ENCODE measurements at places on chromosomes 7 and 10.

- no peak for DNase-seq
Observed at GRCh38 chr7:72435925-72436480, 23.9 kb upstream of the CALN1 start.

DNA sequence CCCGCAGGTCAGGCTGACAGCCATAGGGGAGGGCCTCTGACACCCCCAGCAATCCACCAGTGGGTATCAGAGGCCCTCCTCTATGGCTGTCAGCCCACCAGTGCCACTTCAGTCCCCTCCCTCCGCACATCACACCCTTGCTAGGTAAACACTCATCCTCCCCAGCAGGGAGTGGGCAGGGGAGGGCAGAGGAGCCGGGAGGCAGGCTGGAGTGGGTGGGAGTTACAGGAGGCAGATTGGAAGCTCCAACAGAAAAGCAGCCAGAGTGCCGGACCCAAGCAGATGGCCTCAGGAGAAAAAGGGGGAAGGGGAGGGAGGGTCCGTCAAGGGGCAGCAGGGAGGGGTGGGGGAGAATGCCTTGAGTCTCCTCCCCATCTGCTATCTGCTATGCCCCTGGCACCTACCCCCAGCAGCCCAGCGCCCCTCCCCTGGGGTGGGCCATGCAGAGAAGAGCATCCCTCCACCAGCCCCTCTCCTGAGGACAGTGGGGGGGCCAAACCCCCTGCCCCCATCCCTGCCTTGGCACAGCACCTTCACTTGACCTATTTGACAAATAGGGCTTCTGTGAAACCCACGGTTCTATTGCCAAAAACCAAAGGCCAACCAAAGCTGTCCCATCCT is 2.4 kb downstream of the RASGEF1A start:
- DNase-seq, result no peak

GRCh38 chr10:8056871-8057331 is 2.4 kb downstream of the GATA3 start:
- DNase-seq, result no peak

- no peak for DNase-seq
Observed at GRCh38 chr10:22690158-22690557, 24.2 kb downstream of the PIP4K2A start.

- no peak for DNase-seq
Observed at GRCh38 chr10:74282848-74283210, 131.8 kb downstream of the ADK start.

- peak; percentile 25 for DNase-seq
Observed at GRCh38 chr7:23570592-23571200, 26.5 kb upstream of the CCDC126 start.

DNA sequence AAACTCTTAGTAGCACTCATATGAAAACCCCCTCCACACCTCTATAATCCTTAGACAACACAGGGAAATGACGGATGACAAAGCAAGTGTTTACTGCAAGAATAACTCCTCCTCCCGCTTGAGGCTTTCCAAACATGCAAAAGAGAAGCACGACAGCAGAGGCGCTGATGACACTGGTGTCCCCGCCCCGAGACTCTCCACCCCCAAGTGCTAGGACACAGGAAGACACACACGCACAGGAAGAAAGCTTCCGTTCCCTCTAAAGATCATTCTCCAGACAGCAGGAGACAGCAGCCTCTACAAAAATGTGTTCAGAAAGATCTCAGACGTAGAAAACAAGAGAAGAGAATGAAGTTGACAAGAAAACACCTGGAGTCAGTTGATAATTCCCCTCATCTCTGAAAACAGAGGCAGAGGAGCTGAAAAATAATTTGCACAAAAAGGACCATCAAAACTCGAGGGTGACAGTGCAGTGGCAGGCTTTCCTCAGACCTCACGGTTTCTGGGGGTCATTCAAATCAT is 90.2 kb downstream of the DLG5 start:
- no peak for DNase-seq

- DNase-seq, result no peak
Observed at GRCh38 chr7:41027428-41028115, 675.3 kb downstream of the INHBA start.

GRCh38 chr10:128908099-128908498 is 558.9 kb upstream of the MGMT start:
- no peak for DNase-seq

GRCh38 chr10:99869581-99870122 is 87.2 kb downstream of the ABCC2 start:
- DNase-seq, result no peak

- DNase-seq, result no peak
Observed at GRCh38 chr10:101094121-101094879, 32.5 kb downstream of the KAZALD1 start.

GRCh38 chr10:8331896-8332729 is 277.6 kb downstream of the GATA3 start:
- no peak for DNase-seq

DNA sequence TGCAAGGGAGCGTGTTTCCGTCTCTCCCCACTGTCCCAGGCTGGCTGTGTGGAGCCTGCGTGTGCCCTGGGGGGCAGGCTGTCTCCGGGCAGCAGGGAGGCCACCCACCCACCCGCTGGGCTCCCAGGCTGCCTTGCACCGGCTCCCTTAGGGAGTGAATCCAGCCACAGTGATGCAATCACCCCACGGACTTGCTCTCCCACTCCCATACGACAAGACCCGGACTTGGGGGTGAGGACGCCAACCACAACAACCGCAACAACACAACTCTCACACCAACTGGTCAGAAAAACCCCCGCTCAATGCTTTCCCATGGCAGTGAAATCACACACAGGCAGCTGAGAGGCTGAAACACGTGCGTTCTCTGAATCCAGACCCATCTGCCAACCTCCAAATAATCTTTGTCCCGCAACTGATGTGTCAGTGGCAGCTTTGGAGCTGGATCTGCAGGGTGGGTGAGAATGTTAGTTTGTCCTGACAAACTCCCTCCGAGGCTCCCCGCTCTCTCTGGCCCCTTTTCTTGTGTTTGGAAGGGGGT is 62.7 kb upstream of the DDC start:
- no peak for DNase-seq

- no peak for DNase-seq
Observed at GRCh38 chr7:109498131-109498530, 928.5 kb downstream of the DNAJB9 start.

DNA sequence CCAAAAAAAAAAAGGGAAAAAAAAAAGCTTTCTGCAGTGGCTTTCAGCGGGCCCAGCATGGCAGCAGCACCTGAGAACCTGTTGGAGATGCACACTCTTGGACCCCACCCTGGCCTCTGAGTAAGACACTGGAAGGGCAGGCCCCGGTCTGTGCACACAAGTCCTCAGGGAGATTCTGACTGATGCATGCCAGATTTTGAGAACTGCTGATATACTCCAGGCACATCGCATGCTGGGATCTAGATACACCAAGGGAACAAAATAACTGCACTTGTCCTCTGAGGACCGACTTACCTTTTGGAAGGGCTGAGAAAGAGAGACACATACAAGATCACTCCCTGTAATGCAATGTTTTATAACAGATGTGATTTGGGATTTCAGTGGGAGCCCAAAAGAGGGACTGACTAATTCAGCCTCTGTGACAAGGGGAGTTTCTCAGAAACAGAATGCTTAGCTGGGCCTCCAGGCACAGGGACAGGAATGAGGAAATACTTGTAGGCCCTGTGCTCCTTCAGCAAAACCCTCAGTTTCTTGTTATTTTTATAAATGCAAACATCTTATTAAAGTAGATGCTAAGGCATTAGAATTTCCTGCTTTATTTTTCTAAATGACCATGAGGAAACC is 8.2 kb downstream of the EGFR start:
- DNase-seq, result no peak

GRCh38 chr7:10577866-10578374 is 395.8 kb upstream of the PHF14 start:
- DNase-seq, result no peak

- peak; percentile 79 for DNase-seq
Observed at GRCh38 chr7:148962823-148963582, 65.3 kb downstream of the PDIA4 start.

GRCh38 chr7:25208525-25209221 is 19.6 kb downstream of the NPVF start:
- DNase-seq, result no peak

DNA sequence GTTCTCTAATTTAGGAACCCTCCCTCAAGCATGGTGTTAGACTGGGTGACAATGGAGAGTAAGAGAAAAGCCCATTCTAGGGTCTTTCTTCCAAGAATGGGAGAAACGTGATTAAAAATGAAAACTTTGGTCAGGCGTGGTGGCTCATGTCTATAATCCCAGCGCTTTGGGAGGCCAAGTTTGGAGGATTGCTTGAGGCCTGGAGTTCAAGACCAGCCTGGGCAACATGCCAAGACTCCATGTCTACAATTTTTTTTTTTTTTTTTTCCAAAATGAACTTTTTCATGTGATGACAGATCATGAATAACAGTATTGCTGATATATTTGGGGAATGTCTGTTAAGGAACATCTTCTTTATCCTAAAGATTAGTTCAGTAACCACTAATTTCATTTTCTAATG is 194.6 kb downstream of the MLLT10 start:
- no peak for DNase-seq

DNA sequence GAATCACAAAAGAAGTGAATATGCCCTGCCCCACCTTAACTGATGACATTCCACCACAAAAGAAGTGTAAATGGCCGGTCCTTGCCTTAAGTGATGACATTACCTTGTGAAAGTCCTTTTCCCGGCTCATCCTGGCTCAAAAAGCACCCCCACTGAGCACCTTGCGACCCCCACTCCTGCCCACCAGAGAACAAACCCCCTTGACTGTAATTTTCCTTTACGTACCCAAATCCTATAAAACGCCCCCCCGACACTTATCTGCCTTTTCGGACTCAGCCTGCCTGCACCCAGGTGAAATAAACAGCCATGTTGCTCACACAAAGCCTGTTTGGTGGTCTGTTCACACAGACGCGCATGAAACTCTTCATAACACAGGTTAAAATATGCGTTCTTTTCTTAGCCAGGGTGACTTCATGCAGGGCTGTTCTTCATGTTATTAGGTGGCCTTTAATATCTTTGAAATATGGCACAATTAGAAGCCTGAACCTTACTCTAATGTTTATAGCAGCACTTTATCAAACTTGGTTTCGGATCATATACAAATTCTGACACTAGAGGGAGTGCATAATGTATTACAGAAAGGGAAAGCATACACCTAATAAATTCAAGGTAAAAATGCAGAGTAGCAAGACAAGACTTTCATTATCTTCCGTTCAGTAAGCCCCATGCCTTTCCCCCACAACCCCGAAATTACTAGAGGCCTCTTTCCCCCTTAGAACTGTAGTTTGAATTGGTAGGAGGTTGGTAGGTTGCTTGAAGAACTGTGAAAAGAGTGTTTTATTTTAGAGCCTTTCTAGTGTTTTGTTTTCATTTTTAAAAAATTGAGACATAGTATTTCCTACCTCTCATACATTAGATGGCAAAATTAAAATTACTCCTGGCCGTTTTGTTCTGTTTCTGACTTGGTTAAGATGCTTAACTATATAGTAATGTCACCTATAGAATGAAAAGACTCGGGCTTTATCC is 117.9 kb downstream of the NPY start:
- no peak for DNase-seq

DNA sequence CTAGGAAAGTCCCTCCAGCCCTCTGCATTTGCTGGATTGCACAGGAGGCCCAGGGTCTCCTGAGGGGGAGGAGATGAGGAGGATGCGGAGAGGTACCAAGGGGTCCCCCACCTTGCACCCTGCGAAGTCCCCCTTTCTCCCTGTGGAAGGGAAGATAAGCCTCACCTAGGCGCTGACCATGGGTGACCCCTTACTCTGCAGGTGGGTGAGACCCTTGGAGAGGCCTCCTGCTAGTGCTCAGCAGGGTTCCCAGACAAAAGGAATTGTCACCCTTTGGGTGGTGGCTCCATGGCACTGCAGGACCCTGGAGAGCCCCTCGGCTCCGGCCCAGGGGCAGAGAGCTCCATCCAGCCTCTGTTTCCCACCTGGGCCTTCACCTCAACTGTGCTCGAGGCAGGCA is 107.0 kb upstream of the RET start:
- DNase-seq, result no peak

DNA sequence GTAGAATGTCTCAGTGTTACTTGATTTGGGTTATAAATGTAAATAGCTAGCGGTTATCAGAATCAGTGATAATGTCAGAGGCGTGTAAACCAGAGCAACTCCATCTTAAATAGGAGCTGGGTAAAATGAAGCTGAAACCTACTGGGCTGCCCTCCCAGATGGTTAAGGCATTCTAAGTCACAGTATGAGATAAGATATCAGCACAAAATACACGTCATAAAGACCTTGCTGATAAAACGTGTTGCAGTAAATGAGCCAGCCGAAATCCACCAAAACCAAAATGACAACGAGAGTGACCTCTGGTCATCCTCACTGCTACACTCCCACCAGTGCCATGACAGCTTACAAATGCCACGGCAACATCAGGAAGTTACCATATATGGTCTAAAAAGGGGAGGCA is 172.3 kb downstream of the CHRM2 start:
- no peak for DNase-seq

DNA sequence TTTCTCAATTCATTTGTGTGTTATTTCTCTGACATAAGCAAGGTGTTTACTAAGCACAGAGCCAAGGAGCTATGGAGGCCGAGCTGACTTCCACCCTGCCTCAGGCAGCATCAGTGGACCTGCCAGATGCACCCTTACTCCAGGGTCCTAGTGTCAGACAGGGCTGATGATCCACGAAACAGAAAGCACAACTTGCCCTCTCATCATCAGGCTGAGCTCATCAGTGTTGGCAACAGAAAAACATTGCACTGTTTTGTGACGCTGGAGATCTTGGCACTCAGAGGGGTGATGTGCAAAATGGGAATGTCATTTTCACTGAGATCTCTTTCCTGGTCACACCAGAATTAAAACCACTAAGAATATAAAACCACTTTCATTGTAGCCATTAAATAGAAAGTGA is 201.8 kb downstream of the GLI3 start:
- no peak for DNase-seq

DNA sequence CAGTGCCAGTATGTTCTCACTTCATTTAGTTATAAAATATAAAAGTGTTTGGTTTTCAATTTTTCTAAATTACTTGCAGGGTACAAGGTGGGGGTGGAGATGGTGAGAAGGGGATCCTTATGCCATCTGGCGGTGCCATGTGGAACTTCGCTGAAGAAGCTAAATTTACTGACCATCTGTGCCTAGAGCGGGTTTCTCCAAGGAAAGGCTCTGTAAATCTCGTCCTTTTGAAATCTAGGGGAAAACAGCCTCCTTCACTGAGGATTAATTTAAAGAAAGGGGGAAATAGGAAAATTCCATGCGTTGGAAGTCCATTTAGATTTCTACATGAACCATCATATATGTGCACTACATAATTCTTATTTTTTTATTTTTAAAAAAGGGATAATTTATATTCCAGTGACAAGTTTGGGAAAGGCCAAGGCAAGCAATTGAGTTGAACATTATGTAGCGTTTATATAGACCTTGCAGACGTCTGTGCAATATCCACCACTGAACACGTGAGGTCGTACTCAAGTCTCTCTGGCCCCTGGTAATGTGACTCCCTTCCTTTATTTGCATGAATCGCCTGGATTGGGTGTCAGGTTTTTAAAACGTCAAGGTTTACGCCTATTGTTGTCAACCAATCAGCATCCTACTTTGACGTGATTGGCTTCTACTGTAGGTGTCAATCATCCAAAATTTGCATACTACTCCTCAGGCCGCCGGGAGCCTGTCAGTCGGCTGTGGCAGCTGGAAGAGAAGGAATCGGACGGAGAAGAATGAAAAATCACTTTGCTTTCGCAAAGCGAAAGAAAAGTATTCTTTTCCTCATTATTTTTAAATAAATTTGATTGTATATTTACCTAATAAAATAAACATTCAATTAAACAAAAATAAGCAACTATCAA is 297.1 kb upstream of the NFE2L3 start:
- DNase-seq, result peak; percentile 100

Measured in NCI-H2081 treated with DMSO at 0.1 percent for 48 hours (cell line).